ENCODE measurements at places on chromosomes 3 and 15. TPM values are rescaled to one million over a fixed set of nuclear protein-coding genes. Genes with fewer than 3 reads are reported as not detected.

SLC22A14 gene
- total RNA-seq = 0.18 TPM

- no peak overlapping the region for H3K27ac ChIP-seq
- H3K36me3 ChIP-seq = no peaks in the 10 kb centered on the region
- DNase-seq = no peak
- peaks cover 12% of the 10 kb centered on the region for H3K4me1 ChIP-seq
- H3K4me3 ChIP-seq = no peak overlapping the region
These were observed 32.6 kb downstream of the CLK3 start for GRCh38 chr15:74648051-74648842.

DNA sequence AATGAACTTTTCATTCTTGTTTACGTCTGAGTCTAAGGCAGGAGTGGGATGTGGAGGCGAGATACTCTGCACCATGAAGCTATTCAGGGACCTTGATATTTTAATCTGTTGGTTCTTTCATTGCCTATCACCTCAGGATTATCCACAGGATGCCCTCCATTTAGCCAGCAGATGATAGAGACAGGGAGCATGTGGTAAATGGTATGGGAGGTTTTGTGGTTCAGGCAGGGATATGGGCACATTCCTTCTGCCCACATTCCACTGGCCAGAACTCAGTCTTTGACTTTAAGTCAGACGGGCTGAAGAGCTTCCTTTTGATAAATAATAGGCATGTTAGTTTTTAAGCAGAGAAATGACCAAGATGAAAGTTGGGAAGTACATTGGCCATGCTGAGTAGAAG lies 548.0 kb upstream of the CCDC54 start:
- no peaks in the 10 kb centered on the region for H3K4me1 ChIP-seq
- H3K27me3 ChIP-seq = no peaks in the 10 kb centered on the region
- no peaks in the 10 kb centered on the region for H3K36me3 ChIP-seq
- H3K4me3 ChIP-seq = no peak overlapping the region
- no peak overlapping the region for H3K27ac ChIP-seq

CKMT1B gene
- 11.3 TPM for total RNA-seq

DNA sequence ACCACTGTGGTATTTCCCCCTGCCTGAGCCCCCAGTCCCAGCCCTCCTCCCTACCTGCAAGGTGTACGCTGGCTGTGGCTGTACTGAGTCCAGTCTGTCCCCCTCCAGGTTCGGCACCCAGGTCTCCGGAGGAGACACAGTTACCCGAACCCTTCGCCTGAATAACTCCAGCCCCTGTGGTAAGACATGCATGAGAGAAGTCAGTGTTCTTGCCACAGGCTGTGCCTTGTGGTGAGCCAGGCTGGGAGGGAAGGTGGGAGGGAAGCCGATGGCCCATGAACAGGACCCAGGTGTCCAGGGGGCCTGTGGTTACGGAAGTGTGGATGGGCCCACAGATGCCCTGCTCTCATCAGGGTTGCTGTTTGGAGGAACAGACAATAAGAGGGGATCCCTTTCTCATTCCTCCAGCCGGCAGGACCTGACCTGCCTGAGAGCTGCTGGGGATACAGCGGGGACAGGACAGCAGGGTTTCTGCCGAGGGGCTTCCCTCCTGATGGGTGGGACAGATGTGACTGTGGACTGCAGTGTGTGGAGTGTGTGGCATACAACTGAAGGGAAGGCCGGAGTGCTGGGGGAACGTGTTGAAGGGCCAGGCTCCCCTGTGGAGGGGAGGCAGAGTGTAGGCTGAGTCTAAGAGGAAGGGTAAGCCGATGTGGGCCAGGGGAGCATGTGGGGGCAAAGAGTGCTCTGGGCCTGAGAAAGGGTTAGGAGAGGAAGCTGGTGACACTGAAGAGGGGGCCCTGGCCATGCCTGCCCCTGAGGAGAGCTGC lies 21.9 kb downstream of the ACAA1 start:
- no peaks in the 10 kb centered on the region for H3K4me1 ChIP-seq
- H3K36me3 ChIP-seq = peaks cover 13% of the 10 kb centered on the region
- no peak overlapping the region for H3K27ac ChIP-seq
- H3K27me3 ChIP-seq = no peaks in the 10 kb centered on the region

DCLK3 gene
- 0.47 TPM for total RNA-seq

Measured in left lung (tissue), 14 donors.